Posterior cingulate gyrus (tissue), 11 donors: ENCODE measurements at places on chromosomes 13 and 19.

- DNase-seq: peak; percentile 91
Observed at GRCh38 chr19:34365463-34366401, 736 bp downstream of the GPI start.

GRCh38 chr13:68369739-68370138 lies 1139.6 kb upstream of the PCDH9 start:
- no peak for DNase-seq

GRCh38 chr13:52738719-52739467 lies 727 bp downstream of the CNMD start:
- peak; percentile 75 for DNase-seq

DNA sequence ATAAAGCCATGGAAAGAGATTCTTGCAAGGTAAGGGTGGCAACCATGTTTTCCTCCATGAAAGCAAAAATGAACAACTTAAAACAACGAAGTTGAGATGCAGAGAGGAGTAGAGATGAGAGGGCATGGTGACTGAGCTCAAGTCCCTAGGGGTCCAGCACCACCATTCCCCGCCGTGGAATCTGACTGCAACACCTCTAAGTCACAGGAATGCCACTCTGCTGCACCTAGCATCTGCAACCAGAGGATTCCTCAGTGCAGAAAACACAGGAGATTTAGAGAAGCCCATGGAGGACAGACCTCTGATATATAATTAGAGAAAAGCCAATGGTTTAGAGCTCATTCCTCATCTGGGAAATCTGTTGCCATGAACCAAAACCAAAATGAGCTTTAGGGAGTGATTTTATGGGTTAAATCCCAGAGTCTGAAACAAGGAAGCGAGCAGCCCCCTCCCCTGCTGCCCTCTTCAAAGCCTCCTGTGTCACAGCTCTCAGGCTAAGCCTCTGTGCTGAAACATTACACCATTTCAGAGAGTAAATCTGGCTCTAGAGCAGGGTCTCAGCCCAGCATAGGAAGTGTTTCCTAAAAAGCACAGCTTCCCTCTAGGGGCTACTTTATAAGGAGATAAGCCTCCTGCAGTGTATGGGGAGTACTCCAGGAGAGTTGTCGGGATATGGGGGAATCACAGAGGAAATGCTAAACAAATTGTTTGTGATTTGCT lies 1043.6 kb downstream of the UQCRFS1 start:
- DNase-seq: no peak

GRCh38 chr13:76425935-76426334 lies 460.3 kb downstream of the KCTD12 start:
- DNase-seq: no peak

- DNase-seq: no peak
Observed at GRCh38 chr13:100646030-100646673, 28.4 kb downstream of the TMTC4 start.

- no peak for DNase-seq
Observed at GRCh38 chr13:60267498-60268202, 103.9 kb upstream of the DIAPH3 start.

DNA sequence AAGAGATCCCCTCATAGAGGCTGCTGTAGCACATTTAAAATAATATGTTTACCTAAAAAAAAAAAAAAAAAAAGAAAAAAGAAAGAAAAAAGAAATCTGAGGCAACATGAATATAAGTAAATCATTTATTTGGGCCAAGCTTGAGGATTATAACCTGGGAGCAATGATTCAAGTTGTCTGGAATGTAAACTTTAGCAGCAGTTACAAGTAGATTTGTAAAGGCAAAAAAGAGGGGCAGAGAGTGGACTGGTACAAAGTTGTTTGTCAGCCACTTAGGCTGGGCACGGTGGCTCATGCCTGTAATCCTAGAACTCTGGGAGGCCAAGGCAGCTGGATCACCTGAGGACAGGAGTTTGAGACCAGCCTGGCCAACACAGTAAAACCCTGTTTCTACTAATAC lies 11.3 kb downstream of the ZNF43 start:
- DNase-seq: no peak

- no peak for DNase-seq
Observed at GRCh38 chr13:49220036-49220855, at the start of gene MLNR. MLNR (plus strand) TSS chr13:49220338; CDS start chr13:49220338, 0 bp downstream.

DNA sequence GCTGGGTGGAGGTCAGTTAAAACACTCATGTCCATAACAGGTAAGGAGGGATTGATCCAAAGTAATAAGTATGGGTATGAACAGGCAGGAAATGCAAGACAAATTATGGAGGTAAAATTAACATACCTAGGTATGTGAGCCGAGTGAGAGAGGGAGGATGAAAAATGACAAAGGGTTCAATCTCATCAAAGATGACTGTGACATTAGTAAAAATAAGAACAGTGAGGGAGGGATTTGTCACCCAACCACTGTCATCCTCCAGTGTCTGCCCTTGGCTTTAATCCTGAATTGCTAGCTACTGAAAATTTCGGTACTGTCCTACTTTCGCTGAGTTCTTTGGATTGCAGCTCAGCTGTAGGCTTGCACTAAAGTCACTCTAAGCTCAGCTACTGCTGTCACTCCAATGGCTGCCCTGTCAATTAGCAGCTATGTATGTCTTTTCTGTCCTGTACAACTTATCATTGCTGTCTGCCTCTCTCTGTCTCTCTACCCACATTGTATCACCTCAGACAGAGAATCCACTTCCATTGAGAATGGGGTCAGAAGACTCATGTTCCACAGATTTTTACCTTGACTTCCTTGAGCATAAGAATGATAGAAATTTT lies 62.5 kb downstream of the LRRC63 start:
- DNase-seq: no peak

- DNase-seq: no peak
Observed at GRCh38 chr19:34096020-34096915, 76.0 kb upstream of the LSM14A start.

- no peak for DNase-seq
Observed at GRCh38 chr13:110921209-110921608, 6.3 kb upstream of the ANKRD10 start.

GRCh38 chr13:53513226-53513625 lies 484.6 kb downstream of the OLFM4 start:
- no peak for DNase-seq

DNA sequence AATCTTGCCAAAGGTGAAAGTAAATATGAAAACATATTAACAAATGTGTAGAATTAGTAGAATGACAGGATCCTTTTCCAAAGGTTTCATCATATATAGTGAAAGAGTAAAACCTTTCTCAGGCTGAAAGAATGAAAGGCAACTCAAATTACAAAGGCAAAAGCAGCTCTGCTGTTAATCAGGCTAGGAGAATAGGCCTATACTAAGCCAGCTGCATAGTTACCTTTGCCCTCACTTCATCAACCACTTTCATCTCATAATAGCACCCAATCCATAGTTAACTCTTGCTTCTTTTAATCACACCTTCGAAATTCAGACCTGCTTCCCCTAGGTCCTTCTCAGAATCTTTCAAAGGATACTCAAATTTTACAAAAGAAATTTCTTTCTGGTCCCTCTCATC lies 1167.6 kb upstream of the ATXN8OS start:
- no peak for DNase-seq

DNA sequence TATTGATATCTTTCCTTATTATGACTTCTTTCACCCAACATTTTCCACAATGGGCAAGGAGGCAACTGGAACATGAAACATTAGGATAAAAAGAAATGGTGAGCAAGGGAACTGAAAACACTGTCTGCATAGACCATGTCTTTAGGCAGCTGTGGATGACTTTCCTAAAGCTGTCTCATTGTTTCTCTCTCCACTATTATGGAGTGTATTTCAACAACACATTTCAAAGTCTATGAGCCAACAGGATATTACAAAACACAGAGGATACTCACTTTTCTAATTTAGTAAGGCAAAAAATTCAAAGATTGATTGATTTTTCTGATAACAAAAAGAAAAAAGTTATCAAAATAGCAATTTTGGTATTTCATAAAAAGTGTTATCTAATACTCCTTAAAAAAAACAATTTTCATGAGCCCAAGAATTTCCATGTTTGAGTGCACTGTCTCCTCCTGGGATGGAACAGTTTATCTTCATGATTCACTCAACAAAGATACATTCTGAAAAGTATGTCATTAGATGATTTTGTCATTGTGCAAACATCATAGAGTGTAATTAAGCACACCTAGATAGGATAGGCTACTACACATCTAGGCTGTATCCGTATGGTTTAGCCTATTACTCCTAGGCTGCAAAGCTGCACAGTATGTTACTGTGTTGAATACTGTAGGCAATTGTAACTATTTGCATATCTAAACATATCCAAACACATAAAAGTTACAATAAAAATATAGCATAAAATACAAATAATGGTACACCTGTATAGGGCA lies 1568.4 kb downstream of the SLITRK5 start:
- DNase-seq: no peak

GRCh38 chr13:20583803-20584293 lies 16.9 kb downstream of the IFT88 start:
- DNase-seq: no peak

DNA sequence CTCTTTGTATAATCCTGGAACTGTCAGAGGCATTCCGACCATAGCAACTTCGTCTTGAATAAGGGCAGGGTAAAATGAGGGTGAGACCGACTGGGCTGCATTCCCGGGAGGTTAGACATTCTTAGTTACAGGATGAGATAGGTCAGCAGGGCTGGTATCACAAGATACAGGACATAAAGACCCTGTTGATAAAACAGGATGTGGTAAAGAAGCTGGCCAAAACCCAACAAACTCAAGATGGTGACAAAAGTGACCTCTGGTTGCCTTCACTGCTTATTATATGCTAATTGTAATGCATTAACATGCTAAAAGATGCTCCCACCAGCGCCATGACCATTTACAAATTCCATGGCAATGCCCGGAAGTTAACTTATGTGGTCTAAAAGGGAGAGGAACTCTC lies 27.7 kb upstream of the MBNL2 start:
- DNase-seq: no peak

DNA sequence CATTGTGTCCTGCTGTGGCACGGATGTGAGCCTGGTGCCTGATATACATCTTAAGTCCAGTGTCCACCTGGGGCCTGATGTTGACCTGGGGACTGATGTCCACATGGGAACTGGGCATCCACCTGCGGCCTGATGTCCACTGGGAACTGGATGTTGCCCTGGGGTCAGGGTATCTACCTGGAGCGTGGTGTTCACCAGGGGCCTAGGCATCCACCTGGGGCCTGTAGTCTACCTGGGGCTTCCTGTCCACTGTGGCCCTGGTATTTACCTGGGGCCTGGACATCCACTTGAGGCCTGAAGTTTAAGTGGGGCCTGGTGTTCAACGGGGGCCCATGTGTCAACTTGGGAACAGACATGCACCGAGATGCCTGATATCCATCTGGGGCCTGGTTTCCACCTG lies 11.9 kb downstream of the SACS start:
- DNase-seq: no peak

- no peak for DNase-seq
Observed at GRCh38 chr13:99655351-99656091, 154.2 kb downstream of the TM9SF2 start.

DNA sequence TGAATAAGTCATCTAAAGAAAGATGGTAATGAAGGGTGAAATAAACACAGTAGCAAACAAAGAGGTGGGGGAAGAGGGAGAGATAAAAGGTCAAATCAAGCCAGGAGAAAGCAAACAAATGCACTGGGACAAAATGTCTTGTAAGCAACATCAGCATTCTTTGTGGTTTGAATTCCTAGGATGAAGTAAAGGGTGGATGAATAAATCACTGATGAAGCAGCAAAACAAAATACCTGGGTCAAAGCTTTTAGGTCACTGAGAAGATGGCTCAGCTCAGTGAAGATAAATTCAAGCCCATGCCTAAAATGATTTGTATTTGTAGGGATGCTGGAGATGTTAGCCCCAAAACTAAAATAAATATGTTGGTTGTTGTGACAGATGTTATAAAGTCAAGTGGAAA lies 86.5 kb upstream of the FBXL3 start:
- no peak for DNase-seq

DNA sequence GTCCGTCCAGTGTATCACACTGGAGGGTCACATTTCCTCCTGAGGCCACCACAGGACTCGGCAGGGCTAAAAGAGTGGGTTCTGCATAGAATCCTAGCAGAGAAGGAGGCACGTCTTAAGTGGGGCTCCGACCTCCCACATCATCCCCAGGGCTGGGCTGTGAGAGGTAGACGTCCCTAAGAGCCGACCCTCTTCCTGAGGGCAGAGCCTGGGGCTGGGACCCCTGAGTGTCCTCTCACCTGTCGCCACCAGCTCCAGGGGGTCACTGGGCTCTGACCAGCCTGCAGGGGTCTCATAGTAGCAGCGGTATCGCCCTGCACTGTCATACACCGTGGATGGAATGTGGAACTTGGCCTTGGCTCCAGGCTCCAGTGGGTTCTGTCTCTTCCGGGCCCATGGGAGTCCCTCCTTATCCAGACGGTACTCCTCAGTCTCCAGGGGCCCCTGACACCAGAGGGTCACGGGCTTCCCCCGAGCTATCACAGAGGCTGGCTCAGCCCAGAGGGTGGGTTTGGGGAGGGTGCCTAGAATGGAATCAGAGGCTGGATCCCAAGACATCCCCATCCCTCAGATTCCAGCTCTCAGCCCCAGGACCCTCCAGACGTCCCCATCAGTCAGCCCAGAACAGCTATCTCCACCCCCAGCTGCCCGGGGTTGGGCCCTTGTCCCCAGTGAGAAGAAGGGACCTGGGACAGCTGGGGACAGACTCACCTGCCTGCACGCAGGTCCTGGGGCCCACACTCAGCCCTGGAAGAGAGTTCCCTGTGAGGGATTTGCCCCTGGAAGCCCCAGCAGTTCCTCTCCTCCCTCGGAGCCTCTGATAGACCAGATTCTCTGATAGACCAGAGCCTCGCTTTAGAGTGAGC lies 590 bp downstream of the LILRB5 start:
- DNase-seq: no peak

- DNase-seq: no peak
Observed at GRCh38 chr13:71018995-71019394, 848.0 kb downstream of the DACH1 start.

GRCh38 chr13:21579754-21580316 lies 24.1 kb downstream of the MICU2 start:
- no peak for DNase-seq

- no peak for DNase-seq
Observed at GRCh38 chr19:14428882-14429416, 4.2 kb upstream of the PKN1 start.

- no peak for DNase-seq
Observed at GRCh38 chr19:50413531-50413930, 5.2 kb upstream of the SPIB start.

- DNase-seq: peak; percentile 36
Observed at GRCh38 chr13:39527961-39528660, 74.9 kb downstream of the LHFPL6 start.

GRCh38 chr13:82407321-82407720 lies 1475.0 kb downstream of the SLITRK1 start:
- DNase-seq: no peak

GRCh38 chr19:15672580-15673175 lies at the start of gene CYP4F12:
CYP4F12 (plus strand) TSS chr19:15673087; CDS start chr19:15673530, 443 bp downstream.
- no peak for DNase-seq

- DNase-seq: no peak
Observed at GRCh38 chr19:56137405-56137804, 3.7 kb upstream of the ZNF444 start.
